ENCODE measurements at places on chromosomes 12 and 14.

DNA sequence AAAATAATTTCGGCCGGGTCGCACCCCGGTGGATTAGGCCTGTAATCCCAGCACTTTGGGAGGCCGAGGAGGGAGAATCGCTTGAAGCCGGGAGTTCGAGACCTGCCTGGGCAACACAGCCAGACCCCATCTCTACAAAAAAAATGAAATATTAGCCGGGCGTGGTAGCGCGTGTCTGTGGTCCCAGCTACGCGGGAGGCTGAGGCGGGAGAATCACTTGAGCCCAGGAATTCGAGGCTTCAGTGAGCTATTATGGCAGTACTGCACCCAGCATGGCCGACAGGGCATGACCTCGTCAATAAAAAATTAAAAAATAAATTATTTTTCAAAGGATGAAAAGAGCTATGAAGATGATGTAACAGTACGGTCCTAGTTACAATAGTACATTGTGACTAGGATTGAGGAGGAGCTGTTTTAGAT, 523 bp downstream of the GTF2H3 start:
- no peak for DNase-seq

GRCh38 chr14:95998656-95999055, 40.5 kb upstream of the C14orf132 start:
- DNase-seq: peak; percentile 33

- no peak for DNase-seq
Observed at GRCh38 chr12:108966378-108967151, 54.3 kb downstream of the SVOP start.

- DNase-seq: no peak
Observed at GRCh38 chr12:119666226-119666795, 1.6 kb upstream of the PRKAB1 start.

Data from SW 1271 (cell line).